Stimulated activated CD8-positive, alpha-beta memory T cell treated with anti-CD3 and anti-CD28 coated beads, Interleukin-15, amount 100 ng/mL, for 24 hours (primary cell): ENCODE measurements at places on chromosomes 16 and 17.

GRCh38 chr17:61209525-61209924 lies 190.1 kb upstream of the TBX2 start:
- no peak for DNase-seq

GRCh38 chr17:34386697-34387550 lies 23.9 kb upstream of the CCL1 start:
- no peak for DNase-seq

- DNase-seq, result no peak
Observed at GRCh38 chr17:75614006-75614405, 19.2 kb upstream of the SMIM5 start.

DNA sequence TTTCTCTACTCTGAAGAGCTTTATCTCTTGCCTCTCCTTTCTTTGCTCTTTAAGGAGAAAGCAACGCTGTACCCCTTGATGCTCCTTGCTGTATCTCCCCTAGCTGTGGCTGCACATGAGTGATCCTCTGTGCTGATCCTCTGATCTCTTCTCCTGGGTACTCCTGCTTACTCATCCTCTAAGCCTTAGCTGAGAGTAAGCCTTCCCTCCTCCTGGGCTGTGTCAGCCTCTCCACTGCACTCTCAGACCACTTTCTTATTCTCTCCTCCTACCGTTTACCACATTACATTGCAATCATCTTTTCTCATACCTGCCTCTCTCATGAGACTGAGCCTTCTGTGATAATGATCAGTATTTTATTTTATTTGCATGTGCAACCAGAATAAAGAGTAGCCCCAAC lies 25.1 kb downstream of the SOX9 start:
- no peak for DNase-seq

GRCh38 chr17:48615047-48615962 lies at the start of gene HOXB8:
Gene HOXB8, minus strand, starts transcription at chr17:48615292. Its CDS starts 588 bp downstream, at chr17:48614704.
- DNase-seq, result no peak

DNA sequence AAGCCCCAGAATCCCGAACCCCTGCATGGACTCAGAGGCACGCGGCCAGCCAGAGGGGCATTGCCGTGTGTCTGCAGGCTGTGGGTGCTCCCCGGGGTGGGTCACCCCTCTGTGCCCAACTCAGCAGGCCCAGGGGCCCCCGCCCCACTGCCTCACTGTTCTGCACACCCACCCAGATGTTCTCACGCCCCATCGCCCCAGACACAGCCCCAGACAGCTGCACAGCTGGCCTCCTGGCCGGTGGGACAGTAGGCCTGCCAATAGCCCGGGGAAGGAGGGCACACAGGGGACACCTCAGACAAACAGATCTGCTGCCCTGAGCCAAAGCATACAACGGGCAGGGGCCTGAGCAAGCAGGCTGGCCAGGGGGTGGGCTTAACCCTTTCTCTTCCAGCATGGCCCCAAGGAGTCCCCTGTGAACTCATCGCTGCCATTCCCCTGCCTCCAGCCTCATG lies 27.6 kb upstream of the NXPH3 start:
- no peak for DNase-seq

- DNase-seq, result no peak
Observed at GRCh38 chr17:49404906-49405305, 9.8 kb downstream of the PHB1 start.

DNA sequence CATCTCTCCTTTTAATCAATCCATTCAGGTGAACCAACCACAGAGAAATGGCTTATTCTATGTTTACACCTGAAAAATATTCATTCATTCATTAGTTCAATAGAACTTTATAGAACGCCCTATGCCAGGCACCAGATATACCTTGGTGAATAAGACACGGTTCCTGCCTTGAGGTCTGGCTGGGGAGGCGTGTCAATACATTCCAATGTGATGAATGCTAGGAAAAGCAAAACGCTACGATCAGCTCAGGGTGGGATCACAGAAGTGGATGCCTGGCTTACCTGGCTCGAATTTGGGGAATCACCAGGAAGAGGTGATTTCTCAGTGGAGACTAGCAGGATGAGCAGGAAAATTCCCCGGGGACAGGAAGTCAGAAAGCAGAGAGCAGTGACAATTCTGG lies 17.5 kb upstream of the WFIKKN2 start:
- no peak for DNase-seq

GRCh38 chr17:59436900-59437299 lies 105.4 kb downstream of the YPEL2 start:
- DNase-seq, result no peak

DNA sequence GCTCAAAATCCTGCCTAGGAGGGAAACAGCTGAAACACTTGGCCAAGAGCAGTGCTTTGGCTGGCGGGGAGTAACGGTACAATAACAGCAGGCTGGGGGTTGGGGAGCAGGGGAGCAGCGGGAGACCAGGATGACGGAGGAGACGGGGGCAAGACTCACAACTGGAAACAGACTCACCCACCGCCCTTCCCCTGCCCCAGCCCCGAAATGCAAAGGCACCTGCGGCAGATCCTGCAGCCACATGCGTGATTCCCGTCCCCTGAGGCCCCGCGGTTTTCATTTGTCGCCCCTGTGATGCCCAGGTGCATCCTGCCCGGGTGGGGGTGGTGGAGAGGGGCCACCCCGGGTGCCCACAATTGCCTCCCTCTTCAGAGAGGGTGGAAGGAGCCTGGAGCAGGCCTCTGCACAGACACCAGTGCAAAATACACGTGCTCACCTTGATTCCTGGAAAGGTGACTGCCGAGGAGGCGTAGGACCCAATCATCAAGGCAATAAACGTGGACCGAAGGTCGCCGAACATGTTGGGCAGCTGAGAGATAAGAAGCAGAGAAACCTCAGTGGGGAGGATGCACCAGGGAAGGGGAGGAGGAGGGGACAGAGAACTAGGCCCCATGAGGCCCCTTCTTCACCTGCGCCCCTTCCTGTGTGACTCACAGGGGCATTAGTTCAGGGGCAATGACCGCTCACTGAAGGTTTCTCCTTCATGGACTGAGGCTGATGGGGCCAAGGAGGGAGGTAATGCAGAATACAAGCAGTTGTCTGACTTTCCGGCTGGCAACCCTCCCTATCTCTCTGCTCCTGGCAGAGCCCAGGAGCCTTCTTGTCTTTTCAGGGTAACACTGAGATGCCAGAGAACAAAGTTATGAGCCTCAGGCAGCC lies 30.4 kb upstream of the PITPNA start:
- DNase-seq, result no peak

- no peak for DNase-seq
Observed at GRCh38 chr17:76872221-76872873, 4.1 kb downstream of the MGAT5B start.

DNA sequence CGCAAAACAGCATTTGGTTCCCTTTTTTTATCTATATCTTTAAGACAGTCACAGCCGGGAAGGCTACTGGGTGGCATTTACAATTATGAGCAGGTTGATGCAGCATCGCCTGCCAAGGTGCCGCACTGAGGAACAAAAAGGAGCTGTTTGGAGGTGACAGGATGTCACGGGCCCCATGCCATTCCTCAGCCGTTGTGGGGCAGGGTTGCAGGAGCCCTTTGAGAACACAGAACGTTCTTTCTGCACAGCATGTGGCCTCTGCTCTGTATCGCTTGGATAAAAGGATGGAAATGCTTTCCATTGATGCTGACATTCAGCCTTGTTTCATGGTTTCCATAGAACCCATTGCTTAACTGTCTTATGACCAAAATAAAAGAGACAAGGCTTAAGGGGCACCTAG lies 141.9 kb upstream of the CDH5 start:
- no peak for DNase-seq

GRCh38 chr16:56938664-56939513 lies 6.9 kb downstream of the HERPUD1 start:
- DNase-seq, result no peak

DNA sequence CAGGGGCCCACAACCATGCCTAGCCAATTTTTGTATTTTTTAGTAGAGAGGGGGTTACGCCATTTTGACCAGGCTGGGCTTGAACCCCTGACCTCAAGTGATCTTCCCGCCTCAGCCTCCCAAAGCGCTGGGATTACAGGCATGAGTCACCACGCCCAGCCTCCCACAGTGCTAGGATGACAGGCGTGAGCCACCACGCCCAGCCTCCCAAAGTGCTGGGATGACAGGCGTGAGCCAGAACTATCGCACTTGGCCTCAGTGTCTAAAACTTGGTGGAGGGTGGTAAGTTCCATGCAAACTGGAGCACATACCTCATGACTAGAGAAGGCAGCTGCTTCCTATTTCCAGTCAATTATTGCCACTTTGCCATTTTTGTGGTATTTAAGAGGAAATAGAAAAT lies 7.1 kb downstream of the HSD17B2 start:
- no peak for DNase-seq

GRCh38 chr16:71293919-71294318 lies 4.7 kb upstream of the CMTR2 start:
- DNase-seq, result no peak

DNA sequence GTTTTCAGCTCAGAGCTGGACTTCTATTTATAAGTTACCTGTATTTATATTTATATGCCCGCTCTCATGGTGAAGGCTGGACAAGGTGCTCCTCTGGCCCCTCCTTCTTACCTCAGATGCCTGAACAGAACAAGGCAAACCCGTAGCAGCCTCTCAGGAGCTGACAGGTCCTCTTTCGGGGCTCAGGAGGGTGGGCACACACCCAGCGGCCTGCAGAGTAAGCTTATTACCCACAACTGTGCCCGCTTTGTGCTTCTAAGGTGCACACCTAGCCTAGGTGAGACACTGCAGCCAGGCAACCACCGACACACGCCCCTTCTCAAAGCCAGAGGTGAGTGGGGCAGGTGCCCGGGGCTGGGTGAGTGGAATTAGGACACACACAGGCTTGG lies 5.3 kb downstream of the NKIRAS2 start:
- no peak for DNase-seq

GRCh38 chr17:49454050-49454449 lies 39.4 kb upstream of the PHB1 start:
- DNase-seq, result no peak
